T-helper 17 cell (primary cell): ENCODE measurements at places on chromosomes 1 and 21.

GRCh38 chr1:58748666-58749065, 35.2 kb downstream of the JUN start:
- DNase-seq = no peak

GRCh38 chr1:176691251-176692228, 228.6 kb downstream of the PAPPA2 start:
- no peak for DNase-seq

DNA sequence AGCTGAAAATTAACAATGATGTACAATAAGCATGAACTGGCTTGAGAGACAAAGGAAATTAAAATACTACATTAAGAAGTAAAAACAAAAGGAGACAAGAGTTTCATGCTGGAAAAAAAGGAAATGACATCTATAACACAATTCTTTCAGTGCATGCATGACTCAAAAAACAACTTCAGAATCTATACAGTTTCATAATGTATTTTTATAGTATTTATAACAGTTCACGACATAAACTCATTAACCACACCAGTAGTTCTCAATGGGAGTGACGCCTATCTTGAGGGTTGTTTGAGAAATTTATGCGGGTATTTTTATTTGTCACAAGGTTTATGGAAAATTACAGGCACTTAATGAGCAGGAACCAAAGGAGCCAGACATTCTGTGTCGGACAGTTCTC, 168.5 kb downstream of the SMYD3 start:
- no peak for DNase-seq

DNA sequence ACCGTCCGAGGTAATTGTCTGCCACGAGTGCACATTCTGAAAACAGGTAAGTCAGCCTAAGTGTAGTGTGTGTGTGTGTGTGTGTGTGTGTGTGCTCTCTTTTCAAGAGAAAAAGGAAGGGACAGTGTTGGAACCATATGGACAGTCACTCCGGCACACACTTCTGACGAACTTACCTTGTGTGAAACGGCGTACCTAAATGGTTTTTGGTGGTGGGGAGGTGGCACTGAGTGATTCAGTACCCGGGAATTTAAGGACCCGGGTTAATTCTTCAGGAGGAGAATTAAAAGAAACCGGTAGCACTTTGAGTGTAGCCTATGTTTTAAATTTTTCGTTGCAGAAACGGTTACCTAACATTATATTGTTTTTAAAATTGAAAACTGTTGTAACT, 286 bp downstream of the ODR4 start:
- no peak for DNase-seq
